KG1 (cell line): ENCODE measurements at places on chromosomes 16 and 17.
A peak's percentile ranks its signal among the peaks of the same experiment; 100 is the strongest.

GRCh38 chr17:1162116-1162855 lies 17.5 kb downstream of the ABR start:
- DNase-seq: no peak

DNA sequence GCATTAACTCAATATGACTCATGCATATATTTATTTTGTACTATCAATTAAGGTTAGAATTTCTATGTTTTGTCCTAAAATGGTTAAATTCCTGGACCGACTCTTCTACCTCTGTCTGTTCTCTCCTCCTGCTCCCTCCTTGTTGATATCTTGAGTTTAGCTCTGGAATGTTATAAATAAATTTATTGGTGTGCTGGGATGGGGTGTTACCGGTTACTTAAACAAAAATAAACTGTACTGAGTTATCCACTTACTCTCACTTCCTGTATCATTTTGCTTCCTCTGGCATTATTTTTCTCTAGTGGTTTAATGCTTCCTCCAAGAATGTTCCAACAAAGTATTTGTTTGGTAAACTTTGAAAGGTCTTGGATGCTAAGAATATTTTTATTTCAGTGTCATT lies 120.1 kb downstream of the ABCA8 start:
- DNase-seq: no peak

DNA sequence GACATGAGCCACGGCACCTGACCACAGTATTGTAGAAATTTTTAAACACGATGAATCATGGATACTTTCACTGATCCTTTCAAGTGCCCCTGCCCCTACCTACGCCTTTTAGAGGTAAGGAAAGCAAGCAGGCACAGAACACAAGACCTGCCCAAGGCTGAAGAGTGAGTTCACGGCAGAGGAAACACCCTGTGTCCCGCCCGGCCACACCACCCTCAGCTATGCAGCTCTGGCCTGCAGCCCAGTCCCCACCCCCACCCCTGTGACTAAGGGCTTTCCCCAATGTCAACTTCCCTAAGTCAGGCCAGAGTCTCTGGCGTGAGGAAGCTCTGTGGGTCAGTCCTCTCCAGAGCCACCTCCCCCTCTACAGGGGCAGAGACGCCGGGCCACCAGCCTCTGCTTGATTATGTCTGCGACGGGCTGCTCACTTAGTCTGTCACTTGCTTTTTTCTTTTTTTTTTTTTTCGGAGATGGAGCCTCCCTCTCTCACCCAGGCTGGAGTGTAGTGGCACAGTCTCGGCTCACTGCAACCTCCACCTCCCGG lies 8.4 kb downstream of the SLC16A5 start:
- DNase-seq: peak; percentile 27

GRCh38 chr17:78665387-78665951 lies 88.3 kb upstream of the DNAH17 start:
- no peak for DNase-seq

GRCh38 chr17:81999587-81999975 lies 22.2 kb downstream of the ASPSCR1 start:
- no peak for DNase-seq

DNA sequence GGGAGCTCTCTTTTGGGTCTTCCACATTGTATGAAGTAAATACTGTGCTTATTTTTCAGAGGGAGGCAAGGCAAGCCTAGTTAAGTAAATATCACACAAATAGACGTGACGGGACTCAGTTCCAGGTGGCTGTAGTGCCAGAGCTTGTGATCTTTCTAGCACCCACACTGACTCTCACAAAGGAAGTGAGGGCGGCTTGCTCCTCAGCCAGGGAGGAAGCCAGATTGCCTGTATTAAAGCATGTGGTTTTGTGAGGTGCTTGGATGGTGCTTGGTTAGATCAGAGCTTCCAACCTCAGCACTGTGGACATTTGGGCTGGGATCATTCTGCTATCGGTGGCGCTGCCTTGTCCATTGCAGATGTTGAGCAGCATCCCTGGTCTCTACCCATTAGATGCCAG lies 80.1 kb downstream of the VAT1L start:
- DNase-seq: no peak

- DNase-seq: no peak
Measured at GRCh38 chr17:13592427-13592826, 9.3 kb downstream of the HS3ST3A1 start.

DNA sequence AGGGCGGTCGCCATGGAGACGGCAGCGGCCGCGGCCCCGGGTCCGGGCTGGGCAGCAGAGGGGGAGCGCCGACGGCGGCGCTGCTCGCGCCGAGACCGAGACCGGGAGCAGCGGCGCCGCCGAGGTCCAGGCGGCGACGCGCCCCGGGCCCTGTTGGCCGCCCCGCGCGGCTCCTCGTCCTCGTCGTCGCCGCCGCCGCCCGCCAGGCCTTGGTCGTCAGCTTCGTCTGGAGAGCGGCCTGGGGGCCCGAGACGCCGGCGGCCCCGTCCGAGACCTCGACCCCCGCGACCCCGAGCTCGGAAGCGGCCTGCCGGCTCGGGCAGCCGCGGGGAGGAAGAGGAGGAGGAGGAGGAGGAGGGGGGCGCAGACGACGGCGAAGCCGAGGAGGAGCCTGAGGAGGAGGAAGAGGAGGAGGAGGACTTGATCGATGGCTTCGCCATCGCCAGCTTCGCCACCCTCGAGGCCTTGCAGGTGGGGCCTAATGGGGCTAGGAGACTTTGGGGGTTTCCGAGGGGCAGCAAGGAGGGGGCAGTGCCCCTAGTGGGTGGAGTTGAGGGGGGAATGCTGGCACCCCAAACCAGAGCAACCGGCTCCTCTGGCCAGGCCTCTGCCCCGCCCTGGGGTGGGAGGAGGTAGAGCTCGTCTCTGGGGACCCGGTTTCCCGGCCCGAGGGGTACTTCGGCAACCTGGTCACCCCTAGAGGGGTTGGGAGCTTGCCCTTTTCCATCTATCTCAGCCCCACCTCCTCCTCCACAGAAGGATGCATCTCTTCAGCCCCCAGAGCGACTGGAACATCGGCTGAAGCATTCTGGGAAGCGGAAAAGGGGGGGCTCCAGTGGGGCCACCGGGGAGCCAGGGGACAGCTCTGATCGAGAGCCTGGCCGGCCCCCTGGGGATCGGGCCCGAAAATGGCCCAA lies 1.5 kb downstream of the FBRS start:
- DNase-seq: no peak

GRCh38 chr16:47664653-47665325 lies 203.7 kb downstream of the PHKB start:
- no peak for DNase-seq

GRCh38 chr17:19361944-19362276 lies 613 bp downstream of the B9D1 start:
- no peak for DNase-seq

- no peak for DNase-seq
Measured at GRCh38 chr17:80264205-80265075, 3.8 kb downstream of the RNF213 start.

DNA sequence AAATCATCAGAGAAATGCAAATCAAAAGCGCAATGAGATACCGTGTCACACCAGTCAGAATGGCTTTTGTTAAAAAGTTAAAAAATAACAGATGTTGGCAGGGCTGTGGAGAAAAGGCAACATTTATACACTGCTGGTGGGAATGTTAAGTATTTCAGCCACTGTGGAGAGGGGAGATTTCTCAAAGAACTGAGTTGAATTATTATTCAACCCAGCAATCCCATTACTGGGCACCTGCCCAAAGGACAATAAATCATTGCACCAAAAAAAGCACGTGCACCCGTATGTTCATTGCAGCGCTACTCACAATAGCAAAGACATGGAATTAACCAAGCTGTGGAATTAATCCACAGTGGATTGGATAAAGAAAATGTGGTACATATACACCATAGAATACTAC lies 204.7 kb downstream of the HS3ST4 start:
- no peak for DNase-seq

DNA sequence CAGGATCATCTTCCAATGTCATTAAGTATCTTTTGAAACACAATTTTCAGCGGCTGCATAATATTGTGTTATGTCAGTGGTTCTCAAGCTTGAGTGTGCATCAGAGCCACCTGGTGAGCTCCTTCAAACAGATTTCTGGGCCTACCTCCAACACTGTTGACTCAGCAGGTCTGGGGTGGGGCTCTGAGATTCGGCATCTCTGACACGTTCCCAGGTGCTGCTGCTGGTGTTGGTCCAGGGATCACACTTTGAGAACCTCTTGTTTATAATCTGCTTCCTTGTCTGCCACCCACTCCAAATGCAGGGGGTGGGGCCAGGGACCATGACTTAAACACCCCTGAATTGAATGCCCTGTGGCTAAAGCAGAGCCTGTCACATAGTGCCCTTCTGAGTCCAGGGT lies 73.8 kb upstream of the HNF1B start:
- no peak for DNase-seq

DNA sequence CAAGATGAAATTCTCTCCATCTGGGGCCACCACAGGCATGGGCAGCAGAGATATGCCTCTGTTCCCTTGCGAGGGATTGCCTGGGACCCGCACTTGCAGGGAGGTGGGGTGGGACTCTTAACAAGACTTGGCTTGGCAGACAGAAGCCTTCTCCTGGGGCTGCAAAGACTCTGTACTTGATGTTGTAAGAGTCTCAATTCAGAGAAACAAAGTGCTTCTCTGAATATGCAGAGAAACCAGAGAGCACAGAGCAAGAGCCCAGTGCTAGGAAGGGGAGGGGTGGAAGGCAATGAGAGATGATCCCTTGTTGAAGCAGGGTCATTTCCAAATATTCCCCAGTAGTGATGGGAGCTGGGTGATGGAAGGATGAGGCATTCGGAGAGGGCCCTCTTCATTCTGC lies 2.2 kb downstream of the MMP28 start:
- no peak for DNase-seq

DNA sequence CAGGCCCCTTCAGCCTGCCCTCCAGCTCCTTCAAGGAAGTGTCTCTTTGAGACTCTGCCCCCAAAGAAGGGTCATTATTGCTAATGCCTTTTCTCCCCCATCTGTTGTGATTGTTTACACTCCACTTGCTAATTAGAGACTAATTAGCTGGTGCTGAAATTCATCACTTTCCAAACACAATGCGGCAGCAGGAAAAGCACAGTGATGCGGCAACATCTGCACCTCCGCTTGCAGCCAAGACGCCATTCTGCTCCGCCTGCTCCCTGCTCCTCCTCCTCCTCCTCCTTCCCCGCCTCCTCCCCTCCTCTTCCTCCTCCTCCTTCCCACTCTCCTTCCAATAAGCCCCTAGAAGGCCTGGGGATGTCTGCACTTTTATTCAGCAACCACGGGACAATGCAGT lies 110.5 kb downstream of the SDK2 start:
- DNase-seq: no peak

- DNase-seq: no peak
Measured at GRCh38 chr17:30333503-30334360, at the start of gene TMIGD1. TSS of gene TMIGD1 (minus strand) at chr17:30334057. CDS start at chr17:30332133, 1,924 bp downstream.

GRCh38 chr17:81254955-81255717 lies 16.0 kb downstream of the NDUFAF8 start:
- no peak for DNase-seq

DNA sequence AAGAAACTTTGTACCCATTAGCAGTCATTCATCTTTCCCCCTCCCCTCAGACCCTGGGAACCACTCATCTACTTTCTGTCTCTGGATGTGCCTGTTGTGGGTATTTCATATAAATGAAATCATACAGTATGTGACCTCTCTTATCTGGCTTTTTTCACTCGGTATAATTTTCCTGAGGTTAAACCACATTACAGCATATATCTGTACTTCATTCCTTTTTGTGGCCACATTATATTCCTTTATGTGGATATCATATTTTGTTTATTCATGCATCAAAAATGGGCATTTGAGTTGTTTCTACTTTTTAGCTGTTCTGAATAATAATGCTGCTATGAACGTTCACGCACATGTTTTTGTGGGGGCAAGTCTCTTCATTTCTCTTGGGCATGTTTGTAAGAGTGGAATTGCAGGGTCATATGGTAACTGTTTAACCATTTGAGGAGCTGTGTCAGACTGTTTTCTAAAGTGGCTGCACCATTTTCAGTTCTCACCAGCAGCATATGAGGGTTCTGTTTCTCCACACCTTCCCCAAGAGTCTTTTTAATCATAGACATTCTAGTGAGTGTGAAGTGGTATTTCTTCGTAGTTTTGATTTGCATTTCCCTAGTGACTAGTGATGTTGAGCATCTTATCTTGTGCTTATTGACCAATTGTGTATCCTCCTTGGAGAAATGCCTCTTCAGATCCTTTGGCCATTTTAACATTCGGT lies 3.8 kb downstream of the SNX29 start:
- no peak for DNase-seq

GRCh38 chr16:69166221-69166833 lies 20.6 kb upstream of the SNTB2 start:
- no peak for DNase-seq

DNA sequence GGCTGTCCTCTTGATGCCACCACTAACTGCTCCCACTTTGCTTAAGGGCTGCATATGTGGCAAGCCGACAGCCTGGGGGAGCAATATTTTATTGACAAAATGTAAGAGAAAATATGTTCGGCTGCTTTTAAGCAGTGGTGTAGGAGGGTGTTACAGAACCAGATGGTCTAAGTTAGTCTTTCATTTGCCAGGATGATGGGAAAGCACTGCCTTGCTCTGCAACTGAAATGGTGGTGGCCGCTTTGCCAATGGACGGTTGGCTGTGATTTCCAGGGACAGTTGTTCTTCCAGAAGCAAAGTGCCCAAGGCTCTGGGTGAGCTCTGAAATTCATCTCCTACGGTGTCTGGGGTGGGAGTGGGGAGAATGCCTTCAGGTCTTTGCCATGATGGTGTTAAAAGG lies 469.3 kb downstream of the TOX3 start:
- DNase-seq: no peak

- peak; percentile 54 for DNase-seq
Measured at GRCh38 chr17:21287703-21288449, 3.4 kb downstream of the MAP2K3 start.

GRCh38 chr16:47729701-47730100 lies 268.6 kb downstream of the PHKB start:
- no peak for DNase-seq

- no peak for DNase-seq
Measured at GRCh38 chr16:11396241-11397048, 51.2 kb downstream of the RMI2 start.

GRCh38 chr17:31198026-31198425 lies 99.0 kb downstream of the OMG start:
- DNase-seq: no peak

DNA sequence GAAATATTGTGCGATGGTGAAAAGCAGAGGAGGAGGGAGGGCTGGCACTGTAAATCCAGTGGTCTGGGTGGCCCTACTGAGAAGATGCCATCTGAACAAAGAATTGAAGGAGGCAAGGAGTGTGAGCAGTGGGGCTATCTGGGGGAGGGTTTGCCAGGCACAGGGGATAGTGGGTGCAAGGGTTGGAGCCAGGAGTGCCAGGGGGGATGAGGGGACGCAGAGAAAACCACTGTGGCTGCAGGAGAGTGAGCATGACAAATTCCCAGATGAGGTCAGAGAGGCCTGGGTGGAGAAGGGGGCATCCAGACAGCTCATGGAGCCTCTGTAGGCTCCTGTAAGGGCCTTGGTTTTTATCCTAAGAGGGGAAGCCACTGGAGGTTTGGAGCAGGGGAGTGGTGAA lies 4.8 kb downstream of the XYLT2 start:
- no peak for DNase-seq
